Stimulated activated CD8-positive, alpha-beta memory T cell treated with anti-CD3 and anti-CD28 coated beads, Interleukin-2, amount 100 ng/mL, for 1 hour (primary cell): ENCODE measurements at places on chromosomes 6 and 20.

DNA sequence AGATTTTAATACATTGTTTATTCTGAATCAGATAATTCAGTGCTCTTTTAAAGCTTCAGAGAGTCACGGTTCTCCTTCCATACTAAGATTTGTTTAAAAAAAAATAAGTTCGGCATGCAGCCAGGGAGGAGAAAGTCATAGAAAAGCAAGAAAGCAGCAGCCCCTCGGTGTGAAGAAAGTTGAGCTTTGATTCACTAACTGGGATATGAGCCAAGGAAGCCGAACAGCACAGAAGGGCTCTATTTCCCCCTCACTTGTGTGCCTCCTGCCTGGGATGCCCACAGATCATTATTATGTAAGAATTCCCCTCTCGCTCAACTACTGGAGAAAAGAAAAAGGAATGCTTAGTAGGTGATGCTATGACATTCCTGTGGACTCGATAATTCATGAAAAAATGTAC, 69.3 kb upstream of the SYNJ2 start:
- DNase-seq: no peak

DNA sequence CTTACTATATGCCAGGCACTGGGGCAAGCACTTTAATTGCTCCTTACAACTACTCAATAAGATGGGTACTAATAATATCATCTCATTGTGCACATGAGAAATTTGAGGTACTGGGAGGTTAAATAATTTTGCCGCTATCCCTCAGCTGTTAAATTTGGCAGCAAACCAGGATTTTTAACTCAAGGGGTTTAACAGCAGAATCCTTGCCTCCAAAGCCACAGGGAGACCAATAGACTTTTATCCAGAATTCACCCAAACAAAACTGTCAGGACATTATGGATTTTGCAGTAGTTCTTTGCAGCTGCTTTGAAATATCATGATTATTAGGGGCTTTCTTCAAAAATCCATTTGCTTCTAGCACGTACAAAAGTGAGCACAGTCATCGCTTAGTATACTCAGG, 136.2 kb downstream of the RPS12 start:
- no peak for DNase-seq

DNA sequence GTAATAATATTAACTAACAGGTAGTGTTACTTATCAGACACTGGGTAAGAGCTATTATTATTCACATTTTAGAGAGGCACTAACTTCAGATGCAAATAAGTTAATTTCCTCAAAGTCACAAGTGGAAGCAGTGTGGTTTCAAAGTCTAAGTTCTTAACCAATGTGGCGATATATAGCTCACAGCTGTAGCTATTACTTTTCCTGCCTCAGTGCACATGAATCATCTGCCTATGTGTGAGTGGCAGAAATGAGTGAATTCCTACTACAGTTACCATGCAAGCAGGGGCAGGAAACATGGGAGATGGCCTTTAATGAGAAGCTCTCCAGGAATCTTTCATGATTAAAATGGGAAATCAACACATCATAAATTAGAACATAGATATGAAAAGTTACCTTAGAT, 126.2 kb upstream of the EYA4 start:
- DNase-seq: no peak

GRCh38 chr6:3137057-3137777, 18.7 kb downstream of the BPHL start:
- no peak for DNase-seq

GRCh38 chr6:119226089-119226488, 123.5 kb downstream of the MAN1A1 start:
- no peak for DNase-seq

DNA sequence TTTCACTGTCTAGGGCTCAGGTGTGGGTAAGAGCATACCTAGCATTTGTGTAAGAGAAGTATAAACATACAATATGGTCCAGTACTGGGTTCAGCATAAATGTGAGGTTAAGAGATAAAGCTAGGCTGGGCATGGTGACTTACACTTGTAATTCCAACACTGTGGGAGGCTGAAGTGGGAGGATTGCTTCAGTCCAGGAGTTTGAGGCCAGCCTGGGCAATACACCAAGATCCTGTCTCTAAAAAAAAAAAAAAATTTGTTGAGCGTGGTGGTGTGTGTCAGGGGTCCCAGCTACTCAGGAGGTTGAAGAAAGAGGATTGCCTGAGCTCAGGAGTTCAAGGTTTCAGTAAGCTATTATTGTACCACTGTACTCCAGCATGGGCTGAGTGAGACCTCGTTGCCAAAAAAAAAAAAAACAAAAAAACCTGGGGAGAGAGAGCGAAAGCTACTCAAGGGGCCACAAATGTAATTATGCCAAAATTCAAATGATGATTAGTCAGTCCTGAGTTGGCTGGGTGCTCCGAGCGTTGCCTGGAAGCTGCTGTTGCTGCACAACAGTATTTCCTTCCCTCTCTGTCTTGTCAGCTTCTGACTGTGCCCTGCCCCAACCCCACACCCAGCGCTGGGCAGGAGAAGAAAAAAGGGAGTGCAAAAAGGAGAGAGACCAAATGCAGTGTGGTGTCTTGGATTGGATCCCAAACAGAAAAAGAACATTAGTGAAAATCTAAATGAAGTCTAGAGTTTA, 24.0 kb downstream of the CMTR1 start:
- DNase-seq: no peak

GRCh38 chr6:142773324-142773723, 171.7 kb downstream of the HIVEP2 start:
- no peak for DNase-seq

- no peak for DNase-seq
Measured at GRCh38 chr20:20461551-20461950, 93.6 kb downstream of the INSM1 start.

GRCh38 chr6:111837641-111838500, 35.4 kb downstream of the FYN start:
- DNase-seq: no peak

GRCh38 chr6:31125162-31125561, 4.9 kb upstream of the CDSN start:
- DNase-seq: no peak

DNA sequence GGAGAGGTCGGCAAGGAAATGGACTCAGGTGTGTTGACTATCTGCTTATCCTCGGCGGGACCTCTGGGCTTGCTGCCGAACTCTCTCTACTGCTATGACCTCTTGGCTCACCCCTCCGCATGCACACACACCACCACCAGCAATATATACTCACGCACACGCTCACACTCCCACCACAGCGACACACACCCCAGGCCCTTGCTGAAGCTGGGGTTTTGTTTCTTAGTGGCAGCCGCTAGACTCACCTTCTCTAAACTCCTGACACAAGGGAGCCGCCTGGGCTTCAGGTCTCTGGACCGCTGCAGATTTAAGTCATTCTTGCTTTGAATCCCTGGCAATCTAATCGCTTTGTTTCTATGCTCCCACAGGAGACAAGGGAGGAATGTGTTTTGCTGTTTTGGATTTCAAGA, 59.4 kb upstream of the BACH2 start:
- DNase-seq: no peak

- DNase-seq: no peak
Measured at GRCh38 chr6:105593056-105593690, 190.3 kb upstream of the PREP start.

- no peak for DNase-seq
Measured at GRCh38 chr20:42366626-42367025, 748.4 kb upstream of the CHD6 start.

DNA sequence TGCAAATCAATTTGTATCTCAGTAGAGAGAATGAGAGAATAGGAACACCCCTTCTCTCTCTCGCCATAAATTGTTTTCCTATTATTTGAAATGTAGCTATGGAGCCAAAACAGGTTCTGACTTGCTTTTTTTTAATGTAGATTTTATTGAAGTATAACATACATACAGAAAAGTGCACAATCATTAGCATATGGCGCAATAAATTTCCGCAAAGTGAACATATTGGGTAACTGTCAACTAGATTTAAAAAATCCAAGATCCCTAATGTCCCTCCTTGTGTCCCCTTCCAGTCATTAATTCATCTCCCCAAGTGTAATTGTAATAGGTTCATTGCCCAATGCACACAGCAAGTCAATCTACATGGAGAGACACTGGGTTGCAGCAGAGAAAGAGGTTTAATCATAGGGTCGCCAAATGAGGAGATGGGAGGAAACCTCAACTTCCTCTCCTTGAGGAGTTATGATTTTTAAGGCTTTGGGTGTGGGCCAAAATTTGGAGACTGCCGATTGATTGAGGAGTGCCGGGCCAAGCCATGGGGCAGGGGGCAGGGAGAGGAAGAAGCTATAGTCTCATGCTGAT, 43.3 kb upstream of the TGM3 start:
- no peak for DNase-seq

GRCh38 chr20:10986586-10986985, 312.8 kb upstream of the JAG1 start:
- no peak for DNase-seq

GRCh38 chr6:134391205-134391604, 73.3 kb upstream of the SGK1 start:
- DNase-seq: no peak

DNA sequence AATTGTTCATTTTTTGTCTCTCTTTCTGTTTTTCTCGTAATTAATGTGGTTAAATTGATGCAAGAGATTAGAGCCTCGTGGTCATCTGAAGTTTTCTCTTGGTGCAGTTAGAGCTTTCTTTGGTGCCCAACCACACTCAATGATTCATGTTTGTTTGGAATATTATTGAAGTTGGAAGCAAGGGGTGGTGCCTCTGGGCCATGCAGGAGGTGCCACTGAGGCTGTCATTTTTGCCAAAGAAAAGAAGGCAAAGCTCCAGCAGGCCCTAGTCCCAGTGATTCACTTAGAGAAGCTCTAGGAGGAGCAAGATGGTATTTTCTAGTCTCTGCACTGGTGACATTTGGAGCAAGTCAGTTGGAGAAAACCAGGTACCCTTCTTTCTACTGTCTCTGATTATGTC, 144.5 kb upstream of the RALGAPA2 start:
- DNase-seq: no peak

DNA sequence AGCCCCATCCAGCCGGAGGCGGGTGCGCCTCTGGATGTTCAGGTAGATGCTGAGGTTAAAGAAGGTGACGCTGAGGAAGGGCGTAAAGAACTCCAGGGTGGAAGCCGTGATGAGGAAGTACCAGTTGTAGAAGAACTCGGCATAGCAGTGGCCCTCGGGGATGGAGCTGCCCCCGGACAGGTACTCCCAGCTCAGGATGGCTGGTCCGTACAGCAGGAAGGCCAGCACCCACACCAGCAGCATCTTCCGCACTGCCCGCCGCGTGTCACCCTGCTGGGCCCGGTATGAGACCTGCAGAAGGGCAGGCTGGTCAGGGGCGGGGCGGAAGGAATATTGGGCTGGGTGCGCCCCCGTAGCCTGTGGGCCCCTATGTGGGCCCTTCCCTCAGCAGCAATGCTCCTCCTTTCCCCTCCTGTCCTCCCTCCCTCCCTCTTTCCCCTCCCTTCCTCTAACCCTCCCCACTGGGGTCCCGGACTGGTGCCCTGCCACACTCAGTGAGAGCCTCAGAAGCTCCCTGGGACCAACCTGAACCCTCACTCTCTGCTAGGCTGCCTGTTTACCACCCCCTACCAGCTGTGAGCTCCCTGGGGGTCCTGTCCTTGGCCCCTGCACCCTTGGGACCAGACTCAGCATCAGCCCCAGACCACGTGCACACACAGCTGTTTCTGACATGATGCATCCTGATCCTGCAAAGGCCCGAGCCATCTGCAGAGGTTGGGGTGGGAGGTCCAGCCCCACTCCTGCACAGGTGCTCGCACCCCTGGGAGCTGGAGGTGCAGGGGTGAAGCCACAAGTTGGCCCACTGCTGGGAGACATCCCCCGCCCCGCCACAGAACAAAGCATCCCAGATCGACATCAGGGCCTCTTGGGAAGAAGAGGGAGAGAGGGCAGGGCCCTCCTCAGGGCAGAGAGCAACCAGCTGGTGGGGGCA, 3.2 kb downstream of the HRH3 start:
- DNase-seq: no peak

DNA sequence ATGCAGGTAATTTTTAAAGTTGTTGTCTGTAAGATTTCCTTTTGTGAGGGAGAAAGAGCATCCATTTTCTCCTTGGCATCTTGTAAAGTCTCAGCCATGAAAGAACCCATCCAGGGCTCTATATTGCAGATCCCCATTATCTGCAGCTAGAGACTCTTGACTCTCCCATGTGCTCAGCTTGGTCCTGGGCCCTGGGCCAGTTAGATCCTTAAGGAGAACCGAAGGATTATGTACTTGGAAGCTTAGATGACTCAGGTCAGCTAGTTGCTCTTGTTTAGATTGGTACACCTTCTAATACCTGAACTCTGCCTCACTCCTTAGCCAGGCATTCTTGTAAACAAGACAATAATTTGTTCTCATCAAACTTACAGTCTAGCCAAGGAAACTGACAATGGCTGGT, 1617.6 kb downstream of the KHDRBS2 start:
- DNase-seq: no peak

- DNase-seq: no peak
Measured at GRCh38 chr20:59805786-59806577, 127.5 kb downstream of the SYCP2 start.

GRCh38 chr6:158718461-158719046, 68.7 kb downstream of the SYTL3 start:
- no peak for DNase-seq

- no peak for DNase-seq
Measured at GRCh38 chr6:164062872-164063271, 648.4 kb downstream of the QKI start.

DNA sequence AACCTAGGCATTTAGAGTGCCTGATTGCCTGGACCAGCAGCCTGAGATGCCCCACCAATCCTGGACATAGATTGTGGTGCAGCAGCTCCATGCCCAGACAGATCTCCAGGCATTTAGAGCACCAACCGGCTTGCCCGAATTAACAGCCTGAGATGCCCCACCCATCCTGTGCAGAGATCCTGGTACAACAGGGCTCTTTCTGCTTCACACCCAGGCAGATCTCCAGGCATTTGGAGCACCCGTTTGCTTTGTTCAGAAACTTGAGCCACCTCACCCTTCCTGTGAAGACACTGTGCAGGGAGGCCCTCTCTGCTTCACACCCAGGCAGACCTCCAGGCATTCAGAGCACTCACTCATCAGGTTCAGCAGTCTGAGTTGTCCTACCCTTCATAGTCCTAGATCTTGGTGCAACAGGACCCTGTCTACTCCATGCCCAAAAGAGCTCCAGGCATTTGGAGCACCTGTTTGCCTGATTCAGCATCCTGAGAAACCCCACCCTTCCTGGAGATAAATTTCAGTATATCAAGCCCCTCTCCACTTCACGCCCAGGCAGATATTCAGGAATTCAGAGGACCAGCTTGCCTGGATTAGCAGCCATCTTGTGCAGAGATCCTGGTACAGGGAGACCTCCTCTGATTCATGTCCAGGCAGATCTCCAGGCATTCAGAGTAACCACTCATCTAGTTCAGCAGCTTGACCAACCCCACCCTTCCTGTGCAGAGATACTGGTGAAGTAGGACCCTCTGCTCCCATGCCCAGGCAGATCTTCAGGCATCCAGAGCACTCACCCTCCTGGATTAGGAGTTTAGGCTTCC, 189.2 kb upstream of the FERMT1 start:
- no peak for DNase-seq

GRCh38 chr20:1414982-1415381, 22.1 kb upstream of the FKBP1A start:
- DNase-seq: no peak

GRCh38 chr20:44830523-44830922, 20.2 kb upstream of the RIMS4 start:
- no peak for DNase-seq
